ENCODE measurements at places on chromosomes 5 and 9.

DNA sequence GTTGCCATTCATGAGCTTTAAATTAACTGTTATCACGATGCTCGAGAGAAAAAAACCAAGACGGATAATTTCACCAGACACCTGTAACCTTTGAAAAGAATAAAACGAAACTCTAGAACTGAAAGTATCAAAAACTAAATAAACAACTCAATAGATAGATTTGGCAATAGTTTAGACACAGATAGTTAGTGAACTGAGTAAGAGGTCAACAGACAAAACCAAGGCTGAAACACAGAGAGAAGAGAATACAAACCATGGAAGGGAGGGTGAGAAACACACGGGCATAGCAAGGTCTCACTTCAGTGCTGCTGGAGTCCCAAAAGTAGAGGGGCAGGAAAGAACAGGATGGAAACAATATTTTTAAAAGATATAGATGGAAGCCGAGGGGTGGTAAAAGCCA, 3.3 kb upstream of the OR2V1 start:
- DNase-seq, result no peak

DNA sequence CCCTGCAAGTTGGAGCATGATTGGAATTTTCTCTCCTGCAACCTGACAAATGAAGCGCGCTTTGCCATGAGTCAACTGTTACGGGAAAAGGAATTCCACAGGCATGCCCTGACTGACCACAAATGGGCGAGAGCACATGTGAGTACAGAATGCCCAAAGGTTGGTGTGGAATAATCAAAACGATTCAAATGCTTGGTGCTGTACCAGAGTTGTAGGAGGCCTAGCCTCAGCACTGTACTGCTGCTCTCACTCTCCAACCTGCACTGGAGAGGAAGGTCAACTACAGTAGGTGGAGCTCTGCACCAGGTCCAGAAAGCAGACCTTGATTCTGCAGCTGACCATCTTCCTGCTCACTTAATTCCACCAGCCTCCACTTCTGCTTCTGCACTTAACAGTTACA, 406.9 kb upstream of the ACTBL2 start:
- peak; percentile 70 for DNase-seq

GRCh38 chr5:172479034-172479783, 24.9 kb upstream of the SH3PXD2B start:
- DNase-seq, result peak; percentile 93

DNA sequence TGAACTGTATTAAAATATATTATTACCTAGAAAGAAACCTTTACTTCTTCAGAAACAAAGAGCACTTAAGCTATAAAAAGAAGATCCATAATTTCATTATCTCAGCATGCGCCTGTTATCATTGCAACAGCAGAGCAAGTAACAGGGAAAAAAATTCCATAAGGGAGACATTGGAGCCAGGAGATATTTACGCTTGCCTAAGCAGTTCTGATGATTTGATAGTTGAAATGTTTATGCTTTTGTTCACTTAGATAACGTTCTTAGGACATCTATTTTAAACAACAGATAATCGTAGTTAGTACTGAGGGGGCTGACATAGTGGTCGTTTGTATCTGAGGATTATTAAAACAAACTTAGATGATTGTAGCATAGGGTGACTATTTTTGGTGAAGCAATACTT, 252.5 kb downstream of the NNT start:
- DNase-seq, result no peak

DNA sequence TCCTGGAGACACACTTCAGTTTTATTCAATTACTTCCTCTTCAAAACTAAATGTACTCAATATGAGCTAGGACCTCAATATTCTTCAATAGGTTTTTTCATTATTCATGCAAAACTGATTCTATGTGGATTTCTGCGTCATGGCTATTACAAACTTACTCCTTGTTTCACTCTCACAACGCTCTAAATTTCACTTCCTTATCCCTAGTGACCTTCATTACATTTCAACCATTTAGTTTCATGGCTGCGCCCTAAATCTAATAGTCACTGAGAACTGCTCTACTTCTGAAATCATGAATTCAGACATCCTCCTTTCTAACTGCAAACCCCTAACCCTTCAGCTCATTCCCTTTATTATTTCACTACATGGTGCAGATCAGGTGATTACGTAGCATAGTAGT, 93.9 kb downstream of the SLC25A46 start:
- no peak for DNase-seq

- DNase-seq, result no peak
Observed at GRCh38 chr9:135239100-135239768, 151.8 kb downstream of the OLFM1 start.

DNA sequence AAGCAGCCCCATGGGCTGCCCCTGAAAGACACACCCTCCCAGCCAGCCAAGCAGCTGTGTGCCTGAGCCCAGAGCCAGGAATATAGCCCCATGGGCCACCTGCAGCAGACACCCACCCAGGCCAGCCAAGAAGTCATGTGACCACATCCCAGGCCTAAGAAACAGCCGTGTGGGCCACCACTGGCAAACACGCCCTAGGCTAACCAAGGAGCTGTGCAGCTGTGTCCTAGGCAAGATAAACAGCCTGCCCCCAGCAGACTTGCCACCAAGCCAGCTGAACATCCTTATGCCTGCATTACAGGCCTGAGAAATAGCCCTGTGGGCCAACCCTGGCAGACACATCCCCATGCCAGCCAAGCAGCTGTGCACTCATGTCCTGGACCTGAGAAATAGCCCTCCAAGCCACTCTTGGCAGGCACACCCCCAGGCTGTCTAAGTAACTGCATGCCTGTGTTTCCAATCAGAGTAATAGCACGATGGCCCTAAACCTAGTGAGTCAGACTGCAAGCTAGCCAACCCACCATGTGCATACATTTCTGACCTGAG, 143.0 kb downstream of the ADAMTS6 start:
- DNase-seq, result no peak

DNA sequence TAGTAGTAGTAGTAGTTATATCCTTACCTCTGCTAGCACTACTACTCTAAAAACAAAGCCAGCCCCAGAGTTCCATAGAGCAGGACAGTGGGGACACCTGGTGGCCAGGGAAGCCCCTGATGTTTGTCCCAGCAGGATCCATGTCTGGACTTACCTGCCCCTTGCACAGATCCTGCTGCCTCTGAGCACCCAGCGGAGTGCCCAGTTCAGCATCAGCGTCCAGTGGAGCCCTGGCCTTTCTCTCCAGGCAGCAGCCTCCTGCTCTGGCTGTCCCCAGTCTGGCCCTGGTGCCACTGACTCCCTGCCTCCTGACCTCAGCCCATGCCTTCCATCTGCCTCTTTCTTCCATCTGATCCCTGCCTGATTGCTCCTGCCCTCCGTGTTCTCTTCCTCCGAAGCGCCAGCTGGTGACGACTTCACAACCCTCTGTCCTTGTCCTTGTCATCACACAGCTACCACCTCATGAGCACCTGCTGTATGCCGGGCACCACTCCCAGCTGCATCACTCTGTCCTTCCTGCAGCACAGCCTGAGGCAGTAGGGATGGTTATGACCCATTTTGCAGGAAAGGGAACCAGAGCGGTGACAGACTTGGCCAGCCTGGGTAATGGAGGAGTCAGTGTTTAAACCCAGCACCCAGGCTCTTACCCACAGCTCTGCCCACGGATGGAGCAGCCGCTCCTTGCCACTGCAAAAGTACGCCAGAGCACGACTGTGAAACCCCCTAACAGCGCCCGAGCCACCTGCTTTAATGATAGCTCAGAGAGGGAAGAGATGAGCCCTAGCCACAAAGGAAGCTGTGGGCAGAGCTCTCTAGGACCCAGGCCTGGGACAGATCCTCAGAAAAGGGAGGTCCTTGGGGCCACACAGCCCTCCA, 11.5 kb downstream of the SARDH start:
- peak; percentile 79 for DNase-seq

- DNase-seq, result no peak
Observed at GRCh38 chr9:9996259-9996658, 616.5 kb downstream of the PTPRD start.

DNA sequence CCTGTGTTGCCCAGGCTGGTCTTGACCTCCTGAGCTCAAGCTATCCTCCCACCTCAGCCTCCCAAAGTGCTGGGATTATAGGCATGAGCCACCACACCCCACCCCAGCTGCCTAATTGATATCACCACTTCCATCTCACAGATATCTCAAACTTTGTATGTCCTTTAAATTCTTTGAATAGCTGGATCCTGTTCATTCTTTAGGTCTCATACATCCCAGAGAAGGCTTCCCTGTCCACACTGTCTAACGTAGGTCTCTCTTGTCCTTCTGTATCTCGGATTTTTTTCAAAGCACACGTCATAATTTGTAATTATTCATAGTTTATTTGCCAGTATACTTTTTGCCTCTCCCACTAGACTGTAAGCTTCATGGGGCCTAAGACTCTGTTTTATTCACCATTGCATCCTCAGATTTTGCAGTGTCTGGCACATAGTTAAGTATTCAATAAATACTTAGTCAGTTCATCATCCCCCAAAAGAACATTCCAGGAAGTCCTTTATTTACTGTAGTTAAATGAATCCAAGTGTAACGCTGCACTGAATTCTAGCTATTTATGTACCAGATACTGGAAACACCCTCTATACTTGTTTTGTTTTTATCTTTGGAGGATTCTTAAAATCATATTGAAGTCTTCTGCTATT, 10.5 kb downstream of the ARSK start:
- DNase-seq, result no peak

- DNase-seq, result no peak
Observed at GRCh38 chr9:134626069-134626423, 15.6 kb upstream of the COL5A1 start.

DNA sequence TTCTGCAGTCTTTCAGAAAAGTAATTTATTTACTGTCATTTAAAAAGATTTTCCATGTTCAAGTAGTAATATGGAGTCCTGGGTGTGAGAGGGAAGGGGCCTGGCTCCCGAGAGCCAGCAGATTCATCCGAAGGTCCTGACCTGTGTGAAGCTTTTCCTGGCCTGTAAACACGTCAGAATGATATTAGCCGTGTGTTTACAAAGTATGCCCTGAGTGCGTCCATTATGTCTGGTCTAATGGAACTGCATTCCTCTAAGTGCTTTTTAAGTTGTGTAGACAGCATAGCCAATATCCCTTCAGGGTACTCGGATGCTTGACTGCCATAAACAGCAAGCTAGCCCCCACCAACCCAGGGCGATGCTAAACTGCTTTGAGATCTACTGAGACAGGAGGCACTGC, 495.2 kb downstream of the AGTPBP1 start:
- no peak for DNase-seq

- no peak for DNase-seq
Observed at GRCh38 chr5:59065554-59065953, 482.7 kb downstream of the RAB3C start.

DNA sequence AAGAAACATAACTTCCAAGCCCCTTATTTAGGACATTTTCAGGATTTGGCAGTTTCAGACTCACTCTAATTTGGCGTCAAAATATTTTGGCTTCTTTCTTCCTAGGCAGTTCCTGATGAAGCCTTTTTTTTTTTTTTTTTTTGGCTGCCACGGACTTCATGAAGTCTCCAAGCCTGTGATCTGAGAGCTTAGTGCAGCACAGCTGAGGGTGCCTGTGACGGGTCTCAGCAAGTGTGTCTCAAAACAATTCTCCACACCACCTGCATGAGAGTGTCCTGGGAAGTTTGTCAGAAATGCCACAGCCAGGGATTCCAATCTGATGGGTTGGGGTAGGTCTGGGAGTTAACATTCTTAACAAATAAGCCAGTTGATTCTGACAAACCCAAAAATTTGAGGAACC, 6.0 kb upstream of the ESM1 start:
- no peak for DNase-seq

GRCh38 chr5:135700731-135701130, 121.9 kb upstream of the CXCL14 start:
- no peak for DNase-seq

DNA sequence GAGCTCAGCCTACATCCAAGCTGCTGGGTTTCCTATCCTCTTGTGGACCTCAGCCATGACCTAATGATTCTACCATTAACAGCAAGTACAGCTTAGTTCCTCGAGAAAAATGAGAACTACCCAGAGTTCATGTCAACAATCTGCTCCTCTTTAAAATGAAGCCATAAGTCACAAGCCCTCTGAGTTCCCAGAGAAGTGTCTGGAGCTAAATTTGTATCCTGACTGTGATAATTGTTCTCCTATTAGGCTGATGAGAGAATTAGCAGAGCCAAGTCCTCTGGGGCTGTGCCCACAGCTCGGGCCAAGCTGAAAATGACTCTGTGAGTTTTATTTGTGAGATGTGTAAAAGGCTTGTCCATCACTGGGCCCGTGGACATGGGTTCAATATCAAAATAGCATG, 145.1 kb upstream of the SMIM23 start:
- no peak for DNase-seq

DNA sequence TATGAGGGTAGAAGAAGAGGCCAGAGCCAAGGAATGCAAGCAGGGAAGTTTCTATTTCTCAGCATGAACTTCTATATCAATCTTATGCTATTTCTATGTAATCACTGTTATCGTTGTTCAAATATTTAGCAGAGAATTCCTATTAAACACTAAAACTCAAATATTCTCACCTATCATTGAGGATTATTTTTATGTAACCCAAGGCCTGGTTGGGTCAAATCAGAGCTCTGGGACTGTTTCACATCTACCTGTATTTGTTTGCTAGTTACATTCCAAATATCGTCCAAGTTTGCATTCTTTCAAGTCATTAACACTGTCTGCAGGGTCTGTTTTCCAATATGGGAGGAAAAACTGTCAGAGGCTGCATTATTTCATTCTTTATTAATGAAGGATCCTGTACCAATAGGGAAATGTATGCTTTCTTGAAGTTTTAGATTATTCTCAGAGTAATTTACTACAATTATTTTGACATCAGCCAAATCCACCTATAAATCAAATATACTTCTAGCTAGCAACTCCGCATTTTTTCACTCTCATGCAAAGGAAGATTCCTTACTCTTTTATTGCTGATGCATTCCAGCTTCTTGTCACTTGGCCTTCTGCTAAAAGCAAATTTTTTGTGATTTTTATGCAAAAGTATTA, 52.2 kb downstream of the LURAP1L start:
- no peak for DNase-seq

DNA sequence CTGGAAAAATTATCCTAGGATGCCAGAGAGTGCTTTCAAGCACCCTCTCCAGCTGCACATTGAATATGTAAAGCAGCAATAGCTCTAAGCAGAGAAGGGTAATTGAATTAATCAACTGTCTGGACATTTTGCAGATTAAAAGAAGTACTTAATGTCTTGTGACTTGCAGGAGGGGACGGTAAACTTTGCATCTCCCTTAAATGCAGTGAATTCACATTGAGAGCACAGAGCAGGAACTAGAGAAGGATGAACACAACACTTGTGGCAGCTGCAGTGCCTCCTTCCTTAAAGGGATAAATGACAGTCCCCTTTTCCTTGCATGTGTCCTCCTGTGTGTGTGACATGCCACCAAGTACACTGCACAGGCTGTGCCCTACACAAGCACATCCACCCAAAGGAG, 7.4 kb upstream of the CDK5RAP2 start:
- no peak for DNase-seq

GRCh38 chr9:77945798-77946197, 85.8 kb downstream of the GNAQ start:
- DNase-seq, result no peak

GRCh38 chr9:118985851-118986250, 383.4 kb downstream of the BRINP1 start:
- no peak for DNase-seq

GRCh38 chr9:79524266-79524665, 47.5 kb upstream of the TLE4 start:
- no peak for DNase-seq
